Lung (tissue), 17 donors: ENCODE measurements at places on chromosomes 11 and 22. TPM values are rescaled to one million over a fixed set of nuclear protein-coding genes. Genes with fewer than 3 reads are reported as not detected.

DNA sequence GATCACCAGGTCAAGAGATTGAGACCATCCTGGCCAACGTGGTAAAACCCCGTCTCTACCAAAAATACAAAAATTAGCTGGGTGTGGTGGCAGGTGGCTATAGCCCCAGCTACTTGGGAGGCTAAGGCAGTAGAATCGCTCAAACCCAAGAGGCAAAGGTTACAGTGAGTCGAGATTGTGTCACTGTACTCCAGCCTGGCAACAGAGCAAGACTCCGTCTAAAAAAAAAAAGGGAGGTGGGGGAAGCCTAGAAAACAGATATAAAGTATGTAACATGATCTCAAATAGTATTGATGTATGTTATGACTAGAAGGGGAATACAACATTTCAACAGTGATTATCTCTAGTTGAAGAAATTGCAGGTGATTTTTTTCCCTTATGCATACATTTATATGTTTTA is 61.4 kb downstream of the SLC1A2 start:
- DNase-seq: no peak

GRCh38 chr11:68016161-68016903 is 6.2 kb downstream of the ALDH3B1 start:
- DNase-seq: no peak

The TSGA10IP gene
- total RNA-seq: 0.34 TPM

The BARX2 gene
- 1.1 TPM for total RNA-seq

The GRIA4 gene
- 0.77 TPM for total RNA-seq

The TTC28 gene
- total RNA-seq: 43.9 TPM
